ENCODE measurements at places on chromosomes 13 and 19. TPM values are rescaled to one million over a fixed set of nuclear protein-coding genes. Genes with fewer than 3 reads are reported as not detected.

DNA sequence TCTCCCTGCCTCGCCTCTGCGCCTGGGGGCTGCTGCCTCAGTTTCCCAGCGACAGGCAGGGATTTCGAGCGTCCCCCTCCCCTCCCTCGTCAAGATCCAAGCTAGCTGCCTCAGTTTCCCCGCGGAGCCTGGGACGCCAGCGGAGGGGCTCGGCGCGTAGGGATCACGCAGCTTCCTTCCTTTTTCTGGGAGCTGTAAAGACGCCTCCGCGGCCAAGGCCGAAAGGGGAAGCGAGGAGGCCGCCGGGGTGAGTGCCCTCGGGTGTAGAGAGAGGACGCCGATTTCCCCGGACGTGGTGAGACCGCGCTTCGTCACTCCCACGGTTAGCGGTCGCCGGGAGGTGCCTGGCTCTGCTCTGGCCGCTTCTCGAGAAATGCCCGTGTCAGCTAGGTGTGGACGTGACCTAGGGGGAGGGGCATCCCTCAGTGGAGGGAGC is 722 bp upstream of the ICAM1 start:
- peak overlapping the region; percentile 66 for H3K4me3 ChIP-seq
- peak; percentile 84 for DNase-seq
- H3K27ac ChIP-seq = peak overlapping the region; percentile 72
- peaks cover 5% of the 10 kb centered on the region for H3K36me3 ChIP-seq

DNA sequence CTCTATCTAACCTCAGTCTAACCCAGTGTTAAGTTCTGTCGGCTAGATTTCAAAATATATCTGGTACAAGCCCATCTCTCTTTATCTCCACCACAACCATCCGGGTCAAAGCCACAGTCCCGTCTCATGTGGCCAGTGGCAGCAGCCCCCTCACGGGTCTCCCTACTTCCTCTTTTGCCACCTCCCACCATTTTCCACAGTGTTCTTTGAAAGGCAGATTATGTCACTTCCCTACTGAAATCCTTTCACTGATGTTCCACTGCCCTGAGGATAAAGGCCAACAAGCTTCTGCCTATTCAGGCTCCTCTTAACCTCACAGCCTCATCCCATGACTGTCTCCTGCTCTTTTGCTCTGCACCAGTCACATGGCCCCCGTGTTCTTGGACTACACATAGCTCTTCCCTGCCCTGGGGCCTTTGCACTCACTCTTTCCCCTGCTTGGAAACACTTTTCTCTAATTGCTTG is 117.2 kb downstream of the UBL3 start:
- no peaks in the 10 kb centered on the region for H3K4me1 ChIP-seq
- no peak for DNase-seq
- H3K36me3 ChIP-seq = no peaks in the 10 kb centered on the region
- H3K27ac ChIP-seq = no peak overlapping the region

GRCh38 chr13:113258321-113259054 is 38.6 kb upstream of the LAMP1 start:
- no peak for DNase-seq
- no peaks in the 10 kb centered on the region for H3K27me3 ChIP-seq
- no peak overlapping the region for H3K4me3 ChIP-seq
- no peak overlapping the region for H3K27ac ChIP-seq
- no peaks in the 10 kb centered on the region for H3K4me1 ChIP-seq

- H3K4me3 ChIP-seq = no peak overlapping the region
- no peak overlapping the region for H3K27ac ChIP-seq
- H3K27me3 ChIP-seq = no peaks in the 10 kb centered on the region
- no peaks in the 10 kb centered on the region for H3K36me3 ChIP-seq
Observed at GRCh38 chr19:33268162-33268991, 34.0 kb downstream of the CEBPA start.

Gene EFNB2
- 8.8 TPM for total RNA-seq

Gene CD33
- 2.0 TPM for total RNA-seq

Gene PEG3
- total RNA-seq = 1.9 TPM
